ENCODE measurements at places on chromosomes 13 and 19. TPM values are rescaled to one million over a fixed set of nuclear protein-coding genes. Genes with fewer than 3 reads are reported as not detected.

SIGLECL1 gene
- total RNA-seq: not detected

LGI4 gene
- total RNA-seq: 0.27 TPM

CILP2 gene
- total RNA-seq: 0.15 TPM

TMEM190 gene
- 2.4 TPM for total RNA-seq

CGB5 gene
- 1.0 TPM for total RNA-seq

TDRD12 gene
- 0.18 TPM for total RNA-seq

NUDT15 gene
- total RNA-seq: 31.8 TPM
